ENCODE measurements at places on chromosomes 4 and X. TPM values are rescaled to one million over a fixed set of nuclear protein-coding genes. Genes with fewer than 3 reads are reported as not detected.

PPP2R2C gene
- total RNA-seq: not detected

DNA sequence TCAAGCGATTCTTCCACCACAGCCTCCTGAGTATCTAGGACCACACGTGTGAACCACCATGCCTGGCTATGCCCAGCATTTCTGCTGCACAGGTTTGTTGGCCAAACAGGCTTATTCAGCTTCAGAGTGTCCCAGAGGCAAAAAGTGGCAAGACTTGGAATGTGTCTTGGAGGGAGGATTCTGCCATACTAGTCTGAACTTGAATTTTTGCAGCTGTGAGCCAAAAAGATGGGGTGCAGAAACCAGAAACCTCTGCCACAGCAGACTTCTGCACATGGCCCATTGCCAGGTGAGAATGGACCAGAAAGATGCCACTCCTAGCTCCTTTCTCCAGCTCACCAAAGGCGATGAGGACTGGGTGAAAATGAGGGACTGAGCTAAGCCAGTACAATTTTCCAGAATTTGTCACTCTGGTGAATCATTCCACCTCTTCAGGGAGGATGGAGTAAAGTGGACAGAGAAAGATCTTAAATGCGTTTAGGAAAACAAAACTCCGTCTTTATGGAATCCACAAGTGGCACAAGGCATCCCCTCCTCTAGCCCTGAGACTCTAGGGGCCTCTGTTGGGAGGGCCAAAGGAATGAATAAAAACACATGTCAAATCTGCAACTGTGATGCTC is 369.1 kb upstream of the CLNK start:
- DNase-seq: no peak

ARHGAP6 gene
- not detected for total RNA-seq

CCNG2 gene
- total RNA-seq: 29.3 TPM

- DNase-seq: no peak
Measured at GRCh38 chr4:98516441-98517217, 141.8 kb downstream of the TSPAN5 start.

FAM47E gene
- total RNA-seq: 0.78 TPM

- DNase-seq: no peak
Measured at GRCh38 chr4:8740666-8741395, 130.8 kb downstream of the HMX1 start.

DNA sequence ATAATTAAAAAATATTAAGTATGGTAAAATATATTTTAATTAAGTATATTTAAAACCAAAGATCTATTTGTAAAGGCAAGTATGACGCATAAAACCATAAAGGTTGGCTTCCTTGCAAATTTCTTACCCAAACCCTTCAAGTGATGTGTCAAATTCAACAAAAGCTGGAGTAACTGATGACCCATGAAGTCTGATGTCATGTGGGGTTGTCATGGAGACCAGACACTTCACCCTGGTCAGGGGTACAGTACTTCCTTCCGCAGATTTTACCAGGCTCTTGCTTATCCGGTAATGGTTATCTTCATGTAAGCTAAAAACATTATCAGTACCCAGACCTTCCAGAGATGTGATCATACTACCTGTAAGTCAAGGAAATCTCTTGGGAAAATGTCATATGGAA is 170.1 kb downstream of the WDFY3 start:
- DNase-seq: no peak

GRCh38 chr4:6942238-6942800 is 32.7 kb downstream of the TBC1D14 start:
- DNase-seq: peak; percentile 45

DNA sequence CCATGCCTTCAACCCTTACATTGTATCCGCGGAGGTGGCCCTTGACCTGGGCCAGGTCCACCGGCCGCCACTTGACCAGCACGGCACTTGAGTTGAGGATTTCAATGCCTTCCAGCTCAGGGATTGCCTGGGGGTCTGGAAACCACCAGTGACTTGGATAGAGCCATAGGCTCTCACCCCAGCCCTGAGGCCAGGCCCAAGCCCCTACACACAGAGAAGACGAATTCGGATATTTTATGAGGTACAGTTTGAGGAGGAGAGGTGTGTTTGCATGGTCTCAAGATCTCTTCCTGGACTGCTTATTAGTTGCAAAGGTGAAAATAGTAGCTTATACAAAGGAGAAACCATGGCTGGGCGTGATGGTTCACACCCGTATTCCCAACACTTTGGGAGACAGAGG is 20.3 kb downstream of the L1CAM start:
- no peak for DNase-seq

TDO2 gene
- not detected for total RNA-seq

MAGEA4 gene
- not detected for total RNA-seq

DNA sequence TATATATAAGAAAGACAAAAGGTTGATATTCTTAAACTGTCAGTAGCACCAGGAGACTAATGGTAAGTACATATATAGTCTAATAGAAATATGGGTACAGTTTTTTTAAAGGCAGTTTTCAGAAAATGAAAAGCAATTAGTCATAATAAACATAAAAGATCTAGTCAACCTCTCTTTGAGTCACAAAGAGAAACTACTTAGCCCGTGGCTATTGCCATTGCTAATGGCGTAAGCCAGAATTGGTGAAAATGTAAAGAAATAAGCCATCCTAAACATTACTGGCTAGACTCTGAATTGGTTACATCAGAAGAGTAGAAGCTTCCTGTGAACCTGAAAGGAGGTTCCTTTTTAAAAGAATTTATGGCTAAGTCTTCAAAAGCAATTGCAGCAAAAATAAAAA is 668.7 kb upstream of the CPEB2 start:
- no peak for DNase-seq

All from activated naive CD8-positive, alpha-beta T cell treated with anti-CD3 and anti-CD28 coated beads, Interleukin-2, amount 10 ng/mL, durations not matched to agents 7 days and 5 days (primary cell).